Esophagus squamous epithelium (tissue), 5 donors: ENCODE measurements at places on chromosomes 3 and 15. TPM values are rescaled to one million over a fixed set of nuclear protein-coding genes. Genes with fewer than 3 reads are reported as not detected.

DNA sequence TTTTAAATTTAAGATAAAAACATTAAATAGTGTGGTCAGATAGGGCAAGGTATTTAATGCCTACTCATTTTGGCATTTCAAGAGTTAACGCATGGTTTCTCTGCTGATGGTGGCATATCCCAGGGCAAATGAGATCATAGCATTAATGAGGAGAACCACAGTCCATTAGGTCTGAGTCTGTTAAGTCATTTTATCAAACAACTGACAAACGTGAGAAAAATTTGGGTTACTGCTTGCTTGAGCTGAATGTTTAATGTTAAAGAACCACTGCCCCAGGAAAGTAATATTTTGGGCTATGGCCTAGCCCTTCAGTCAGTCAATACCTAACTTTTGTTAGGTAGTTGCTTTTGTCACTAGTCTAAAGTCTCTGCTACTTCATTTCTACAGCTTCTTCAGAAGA, 37.9 kb upstream of the SLC2A2 start:
- DNase-seq, result no peak

GRCh38 chr3:46656778-46657556, 36.5 kb downstream of the ALS2CL start:
- DNase-seq, result no peak

- no peak for DNase-seq
Observed at GRCh38 chr3:81554388-81554787, 207.1 kb downstream of the GBE1 start.

GRCh38 chr3:79184251-79184650, 583.5 kb downstream of the ROBO1 start:
- no peak for DNase-seq

GRCh38 chr3:129318921-129319320, 40.3 kb downstream of the HMCES start:
- no peak for DNase-seq

The CPN2 gene
- total RNA-seq, result not detected
